ENCODE measurements at places on chromosomes 12 and 14.
A peak's percentile ranks its signal among the peaks of the same experiment; 100 is the strongest.

DNA sequence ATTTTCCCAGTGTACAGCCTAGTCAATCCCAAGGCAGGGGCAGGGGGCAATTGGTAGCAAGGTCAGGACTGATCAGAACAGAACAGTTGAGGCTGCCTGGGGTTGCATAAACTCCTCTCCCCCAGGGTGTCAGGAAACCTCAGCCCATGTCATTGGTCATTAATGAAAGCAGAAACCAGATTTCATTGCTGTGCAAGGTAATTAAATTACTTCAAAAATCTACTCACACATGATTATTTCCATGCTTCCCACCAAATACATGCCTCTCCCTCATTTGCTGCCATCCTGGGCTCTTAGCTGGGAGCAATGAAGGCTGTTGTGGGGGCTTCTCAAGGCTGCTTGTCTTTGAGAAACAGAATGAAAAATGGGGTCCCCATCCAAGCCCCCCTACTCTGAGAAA, 124.2 kb downstream of the PHETA1 start:
- DNase-seq, result no peak

- no peak for DNase-seq
Observed at GRCh38 chr12:80472236-80472635, 28.2 kb downstream of the PTPRQ start.

DNA sequence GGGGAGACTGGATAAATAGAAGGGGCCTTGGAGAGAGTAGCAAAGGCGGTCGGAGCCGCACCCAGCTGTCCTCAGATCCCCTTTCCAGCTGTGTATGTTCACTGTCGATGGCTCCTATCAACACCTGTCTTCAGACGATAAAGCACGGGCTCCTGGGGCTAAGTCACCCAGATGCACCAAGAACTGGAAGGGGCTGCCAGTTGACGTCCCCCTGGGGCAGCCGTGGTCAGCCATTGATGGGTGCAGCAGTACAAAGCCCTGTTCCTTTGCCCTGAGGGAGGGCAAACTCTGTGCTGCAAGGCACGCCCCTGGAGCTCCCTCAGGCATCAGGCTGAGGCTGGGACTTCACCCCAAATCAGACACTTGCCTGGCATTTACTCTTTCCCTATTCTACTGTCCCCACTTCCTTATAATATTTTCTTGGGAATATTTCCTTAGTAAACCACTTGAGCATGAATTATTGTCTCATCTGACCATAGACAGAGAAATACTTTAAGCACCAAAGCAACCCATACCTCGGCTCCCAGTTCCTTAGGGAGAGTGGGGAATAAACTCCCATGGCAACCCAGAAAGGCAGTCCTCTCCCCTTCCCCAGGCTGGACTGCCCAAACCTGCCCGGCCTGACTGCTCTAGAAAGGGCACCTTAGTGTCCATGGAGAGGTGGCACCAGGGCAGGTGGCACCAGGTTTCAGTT, 59.6 kb upstream of the SCN8A start:
- DNase-seq, result peak; percentile 53

- DNase-seq, result no peak
Observed at GRCh38 chr14:84804468-84804867, 725.5 kb upstream of the FLRT2 start.

GRCh38 chr12:96238336-96239047, 44.3 kb downstream of the ELK3 start:
- DNase-seq, result no peak

- DNase-seq, result no peak
Observed at GRCh38 chr14:85533861-85534291, 3.9 kb downstream of the FLRT2 start.

DNA sequence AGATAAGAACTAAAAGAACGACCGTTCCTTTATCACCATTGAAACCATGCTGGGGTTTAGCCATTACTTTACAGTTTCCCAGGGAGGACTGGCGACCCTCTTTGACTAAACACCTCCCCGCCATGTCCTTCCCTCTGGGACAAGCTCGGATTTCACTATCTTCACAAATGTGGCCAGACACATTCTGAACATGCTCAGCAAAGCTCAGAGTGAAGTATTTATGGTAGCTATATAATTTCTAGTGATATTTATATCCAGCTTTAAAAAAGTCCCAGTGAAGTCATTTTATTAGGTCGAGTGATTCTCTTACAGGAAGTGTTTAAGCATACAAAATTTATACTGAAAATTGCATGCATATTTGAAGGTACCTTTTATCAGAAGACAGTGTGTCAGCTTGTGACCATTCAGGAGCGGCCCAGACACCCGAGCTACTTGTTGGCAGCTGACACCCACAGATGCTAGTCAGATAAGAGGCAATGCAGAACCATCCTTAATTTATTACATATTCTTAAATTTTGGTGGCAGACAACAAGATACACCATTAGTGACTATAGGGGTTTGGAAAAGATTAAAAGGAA, 36.8 kb downstream of the NIN start:
- DNase-seq, result no peak

- peak; percentile 53 for DNase-seq
Observed at GRCh38 chr14:58298477-58299400, at the start of gene ARID4A. Gene ARID4A (plus strand): TSS chr14:58298555. CDS start chr14:58299855, 1,300 bp downstream.

GRCh38 chr14:94570440-94570839, 9.2 kb downstream of the SERPINA4 start:
- DNase-seq, result no peak

- DNase-seq, result no peak
Observed at GRCh38 chr12:96549341-96549740, 60.0 kb downstream of the CFAP54 start.

GRCh38 chr12:97650242-97650641, 187.6 kb downstream of the RMST start:
- DNase-seq, result no peak

DNA sequence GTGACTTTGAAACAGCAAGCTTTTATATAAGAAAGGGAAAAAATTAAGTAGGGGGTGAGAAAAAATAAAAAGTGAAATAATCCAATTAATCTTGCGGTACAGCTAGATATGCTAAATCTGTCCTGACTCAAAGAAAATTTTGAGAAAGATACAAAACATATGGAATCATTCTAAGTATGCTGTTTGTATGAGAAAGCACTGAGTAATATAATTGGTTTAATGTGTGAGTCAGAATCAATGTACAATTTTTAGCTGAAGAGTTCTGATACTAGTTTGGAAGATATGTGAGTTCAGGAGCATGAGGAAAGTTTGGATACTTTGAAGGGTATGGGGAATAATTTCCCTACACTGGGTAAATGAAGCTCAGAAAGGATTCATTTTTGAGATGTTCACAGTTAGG, 190.9 kb upstream of the RASSF8 start:
- no peak for DNase-seq

- no peak for DNase-seq
Observed at GRCh38 chr14:91146661-91147060, 32.8 kb downstream of the DGLUCY start.

DNA sequence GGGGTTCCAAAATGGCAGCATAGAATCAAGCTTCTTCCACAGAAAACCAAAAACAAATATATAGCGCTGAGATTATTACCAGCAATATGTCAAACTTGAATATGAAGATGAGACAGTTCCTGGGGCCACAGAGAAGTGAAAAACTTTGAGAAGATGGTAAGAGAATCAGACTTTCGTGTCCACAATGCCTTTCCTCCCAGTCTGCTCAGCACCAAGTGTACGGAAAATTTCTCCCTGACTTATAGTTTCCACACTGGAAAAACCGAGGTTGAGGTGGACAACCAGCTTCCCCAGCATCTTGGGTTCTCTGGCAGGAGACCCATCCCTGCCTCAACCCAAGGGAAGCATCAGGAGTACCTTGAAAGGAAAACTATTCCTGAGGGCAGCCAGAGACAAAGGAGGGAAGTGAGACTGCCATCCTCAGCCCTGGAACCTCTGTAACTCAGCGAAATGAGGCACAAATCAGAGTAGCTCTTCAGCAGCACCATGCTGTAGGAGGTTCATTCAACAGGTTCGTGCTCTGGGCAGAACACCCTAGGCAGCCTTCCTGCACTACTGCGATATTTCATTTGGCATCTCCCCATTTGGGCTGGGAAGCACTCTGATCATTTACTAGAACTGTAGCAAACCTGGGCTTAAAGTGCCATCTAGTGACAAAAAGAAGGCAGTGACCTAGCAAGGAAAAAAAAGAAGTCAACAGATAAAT, 52.4 kb upstream of the CAPRIN2 start:
- peak; percentile 16 for DNase-seq

GRCh38 chr12:75853626-75854025, 177.9 kb downstream of the PHLDA1 start:
- no peak for DNase-seq

- DNase-seq, result no peak
Observed at GRCh38 chr14:22266142-22266442, 322.9 kb downstream of the DAD1 start.

DNA sequence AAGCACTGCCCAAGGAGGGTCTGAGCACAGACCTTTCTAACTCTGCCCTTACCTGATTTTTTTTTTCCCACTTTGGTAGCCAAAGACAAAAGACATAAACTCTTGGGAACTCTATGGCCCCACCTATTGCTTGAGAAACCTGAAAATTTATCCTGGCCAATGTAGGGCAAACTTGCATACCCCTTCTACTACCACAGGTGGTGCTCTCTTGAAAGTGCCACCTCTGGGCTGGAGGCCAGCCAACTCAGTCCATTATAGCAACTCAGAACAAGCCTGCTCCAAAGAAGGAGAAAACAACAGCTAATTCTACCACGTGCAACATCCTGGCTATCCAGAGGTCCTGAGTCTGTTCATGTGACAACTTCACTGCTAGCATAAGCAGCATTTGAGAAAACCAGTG, 55.7 kb upstream of the ABCD2 start:
- DNase-seq, result no peak

- DNase-seq, result no peak
Observed at GRCh38 chr14:73752297-73752992, 38.3 kb upstream of the PNMA1 start.

DNA sequence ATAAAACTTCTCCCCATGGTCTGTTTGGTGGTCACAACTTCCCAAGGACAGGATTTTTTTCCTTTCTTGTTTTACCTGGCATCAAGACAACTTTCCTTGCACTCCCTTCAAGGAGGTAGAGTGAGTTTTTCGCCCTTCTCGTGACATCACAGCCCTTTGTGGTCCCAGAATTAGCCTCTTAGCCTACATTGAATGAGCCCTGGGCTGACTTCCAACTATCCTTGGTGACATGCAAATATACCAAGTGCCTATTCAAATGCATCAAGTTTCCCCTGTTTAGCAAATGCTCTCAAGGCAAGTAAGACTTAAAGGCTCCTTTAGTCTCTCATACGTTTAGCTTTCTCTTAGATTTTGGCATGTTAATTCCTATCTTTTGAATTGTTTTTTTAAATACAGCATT, 36.6 kb downstream of the TC2N start:
- DNase-seq, result no peak

All from DND-41 (cell line).